ENCODE measurements at places on chromosomes 1 and 21.

- no peak for DNase-seq
Observed at GRCh38 chr1:156801409-156802121, 15.1 kb downstream of the SH2D2A start.

GRCh38 chr1:165562571-165562970 is 18.8 kb downstream of the LRRC52 start:
- DNase-seq = no peak

GRCh38 chr1:162206300-162206699 is 136.8 kb downstream of the NOS1AP start:
- no peak for DNase-seq

DNA sequence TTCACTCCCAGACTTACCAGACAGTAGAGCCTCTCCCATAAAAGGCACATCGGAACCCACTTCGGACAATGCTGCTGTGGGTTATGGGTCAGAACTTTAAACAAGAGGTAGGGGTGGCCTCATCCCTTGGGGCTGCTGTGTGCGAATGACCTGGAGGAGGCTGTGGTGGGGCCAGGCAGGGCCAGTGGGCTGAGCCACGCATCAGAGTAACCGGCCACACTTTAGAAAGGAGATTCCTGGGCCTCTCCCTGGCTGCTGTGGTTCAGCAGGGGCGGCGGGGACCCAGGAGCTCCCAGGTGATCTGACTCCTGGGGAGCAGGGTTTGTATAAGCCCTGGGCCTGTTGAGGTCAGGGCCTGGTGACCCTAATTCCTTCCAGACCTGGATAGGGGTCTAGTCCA is 110.2 kb upstream of the C1orf174 start:
- no peak for DNase-seq

DNA sequence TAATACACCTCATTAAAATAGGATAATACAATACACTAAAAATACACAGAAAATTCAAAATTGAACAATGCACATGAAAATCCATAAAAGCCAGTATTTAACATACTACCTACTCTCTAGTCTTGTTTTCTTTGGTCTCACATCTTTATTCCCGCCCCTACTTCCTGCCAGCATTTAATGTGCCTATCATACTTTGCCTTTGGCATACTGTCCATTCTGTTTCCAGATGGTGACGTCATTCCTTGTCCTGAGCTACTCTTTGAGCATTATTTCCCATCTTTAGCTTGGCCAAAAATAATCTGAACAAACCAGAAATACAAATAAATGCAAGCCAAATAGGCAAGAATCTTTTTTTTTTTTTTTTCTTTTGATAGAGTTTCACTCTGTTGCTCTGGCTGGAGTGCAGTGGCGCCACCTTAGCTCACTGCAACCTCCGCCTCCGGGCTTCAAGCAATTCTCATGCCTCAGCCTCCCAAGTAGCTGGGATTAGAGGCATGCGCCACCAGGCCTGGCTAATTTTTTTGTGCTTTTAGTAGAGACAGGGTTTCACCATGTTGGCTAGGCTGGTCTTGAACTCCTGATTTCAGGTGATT is 4.4 kb downstream of the HFM1 start:
- no peak for DNase-seq

GRCh38 chr1:221429264-221429663 is 312.6 kb downstream of the DUSP10 start:
- no peak for DNase-seq

DNA sequence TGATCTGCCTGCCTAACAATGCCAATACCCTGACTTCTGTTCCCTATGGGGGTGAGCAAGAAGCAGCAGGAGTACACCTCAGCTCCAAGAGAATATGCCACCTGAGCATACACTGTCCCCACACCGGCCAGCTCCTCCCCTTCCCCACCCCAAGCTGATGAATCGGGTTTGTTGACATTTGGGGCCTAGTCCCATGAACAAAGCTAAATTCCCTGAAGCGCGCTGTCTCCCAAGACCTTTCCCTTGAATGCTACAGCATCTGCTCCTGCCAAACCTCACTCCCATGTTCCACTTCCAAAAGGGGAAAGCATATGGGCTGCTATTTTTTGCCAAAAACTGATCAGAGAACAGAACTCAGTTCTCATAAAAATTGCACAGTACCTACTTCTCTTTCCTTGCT is 220.4 kb upstream of the CAMK1G start:
- no peak for DNase-seq

GRCh38 chr1:41734201-41734970 is 184.3 kb downstream of the HIVEP3 start:
- DNase-seq = no peak

DNA sequence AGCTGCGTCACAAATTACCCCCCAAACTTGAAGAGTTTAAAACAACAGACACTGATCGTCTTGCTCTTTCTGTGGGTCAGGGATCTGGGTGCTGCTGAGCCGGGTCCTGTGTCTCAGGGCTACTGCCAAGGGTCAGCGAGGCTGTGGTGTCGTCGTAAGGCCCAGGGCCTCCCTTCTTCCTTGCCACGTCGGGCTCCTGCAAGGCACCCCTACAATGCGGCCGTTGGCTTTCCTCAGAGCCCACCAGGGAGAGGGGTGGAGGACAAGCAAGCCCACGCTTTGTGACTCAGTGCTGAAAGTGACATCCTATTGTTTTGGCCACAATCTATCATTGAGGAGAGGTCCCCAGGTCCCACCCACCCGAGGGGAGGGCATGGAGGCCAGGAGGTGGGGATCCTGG is 7.7 kb upstream of the FBLIM1 start:
- DNase-seq = no peak

DNA sequence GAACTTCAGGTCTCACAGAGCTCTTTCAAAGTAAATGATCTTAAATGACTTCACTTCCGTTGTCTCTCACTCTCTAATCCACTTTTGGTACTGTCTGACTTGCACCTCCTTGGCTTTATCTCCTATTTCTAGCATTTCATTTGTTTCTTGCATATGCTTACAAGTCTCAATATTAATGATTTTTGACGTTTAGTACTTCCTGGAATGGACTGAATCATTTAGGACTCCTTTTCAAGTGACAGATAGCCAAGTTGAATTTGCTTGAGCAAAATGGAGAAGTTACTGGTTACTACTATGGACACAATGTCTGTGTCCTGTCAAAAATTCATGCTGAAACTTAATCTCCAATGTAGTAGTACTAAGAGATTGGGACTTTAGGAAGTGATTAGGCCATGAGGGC is 7.0 kb upstream of the SGIP1 start:
- no peak for DNase-seq

DNA sequence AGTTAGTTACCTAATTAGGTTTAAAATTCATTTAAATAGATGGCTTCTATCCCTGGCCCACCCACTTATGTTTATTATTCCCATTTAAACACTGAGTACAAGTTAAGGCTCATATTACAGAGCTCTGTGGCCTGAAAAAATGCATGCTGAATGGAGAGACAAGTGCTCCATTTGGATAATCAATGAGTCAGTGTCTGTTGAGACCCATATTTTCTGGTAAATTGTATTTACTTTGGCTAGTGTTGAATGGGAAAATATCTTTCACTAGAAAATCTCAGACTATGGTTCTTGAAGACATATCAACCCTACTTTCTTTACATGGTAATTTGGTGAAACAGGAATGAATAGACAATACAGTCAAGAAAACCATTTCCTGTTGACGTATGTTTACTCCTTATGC is 356.0 kb downstream of the S1PR1 start:
- no peak for DNase-seq

GRCh38 chr1:34851431-34852105 is 8.0 kb downstream of the SMIM12 start:
- DNase-seq = no peak

DNA sequence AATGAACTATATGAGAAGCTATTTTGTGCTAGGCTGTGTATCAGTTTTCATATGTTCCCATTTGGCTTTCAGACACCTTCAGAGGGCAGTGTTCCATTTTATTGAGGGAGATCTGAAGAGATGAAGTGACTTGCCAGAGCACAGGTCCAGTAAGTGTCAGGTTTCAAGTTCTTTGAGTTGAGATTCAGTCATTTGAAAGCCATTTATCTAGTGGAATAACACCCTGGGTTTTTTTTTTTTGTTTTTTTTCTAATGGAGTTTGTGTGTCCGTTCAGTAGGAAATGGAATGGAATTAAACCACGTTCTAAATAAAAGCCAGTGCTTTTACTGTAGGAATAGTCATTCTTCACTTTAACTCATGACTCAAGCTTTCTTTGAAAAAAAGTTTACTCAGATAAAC is 652.9 kb upstream of the USP24 start:
- no peak for DNase-seq

DNA sequence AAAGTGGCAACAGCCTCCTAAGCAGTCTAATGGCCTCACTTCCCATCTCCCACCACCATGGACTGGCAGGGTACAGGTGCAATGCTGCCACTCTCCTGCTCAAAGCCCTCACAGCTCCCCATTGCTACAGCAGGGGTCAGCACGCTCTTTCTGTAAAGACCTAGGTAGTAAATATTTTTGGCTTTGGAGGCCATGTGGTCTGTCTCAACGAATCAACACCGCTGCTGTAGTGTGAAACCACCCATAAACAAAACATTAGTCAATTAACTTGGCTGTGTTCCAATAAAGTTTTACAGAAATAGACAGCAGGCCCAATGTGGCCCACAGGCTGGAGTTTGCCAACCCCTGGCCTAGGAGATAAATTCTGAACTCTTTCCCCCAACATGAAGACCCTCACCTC is 44.6 kb upstream of the TMEM125 start:
- no peak for DNase-seq

GRCh38 chr1:85319491-85319890 is 43.1 kb upstream of the BCL10 start:
- no peak for DNase-seq

DNA sequence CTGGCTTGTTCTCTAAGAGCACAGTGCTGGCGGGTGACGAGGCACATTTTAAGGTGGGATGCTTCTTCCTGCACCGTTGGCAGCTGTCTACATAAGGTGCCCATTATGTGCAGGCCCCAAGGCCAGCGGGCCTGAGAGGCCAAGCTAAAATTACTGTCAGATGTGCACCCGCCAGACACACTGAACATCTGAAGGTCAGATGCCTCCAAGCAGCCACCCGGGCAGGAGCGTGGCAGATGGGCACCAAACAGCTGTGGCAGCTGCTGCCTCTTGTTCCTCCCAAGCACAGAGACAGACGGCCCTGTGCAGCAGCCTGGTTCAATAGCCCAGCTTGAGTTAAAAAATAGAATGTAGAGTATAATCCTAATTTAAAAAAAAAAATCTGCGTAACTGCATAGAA is 211.9 kb upstream of the EDN2 start:
- DNase-seq = no peak

- no peak for DNase-seq
Observed at GRCh38 chr1:192170196-192170984, 12.1 kb downstream of the RGS18 start.

DNA sequence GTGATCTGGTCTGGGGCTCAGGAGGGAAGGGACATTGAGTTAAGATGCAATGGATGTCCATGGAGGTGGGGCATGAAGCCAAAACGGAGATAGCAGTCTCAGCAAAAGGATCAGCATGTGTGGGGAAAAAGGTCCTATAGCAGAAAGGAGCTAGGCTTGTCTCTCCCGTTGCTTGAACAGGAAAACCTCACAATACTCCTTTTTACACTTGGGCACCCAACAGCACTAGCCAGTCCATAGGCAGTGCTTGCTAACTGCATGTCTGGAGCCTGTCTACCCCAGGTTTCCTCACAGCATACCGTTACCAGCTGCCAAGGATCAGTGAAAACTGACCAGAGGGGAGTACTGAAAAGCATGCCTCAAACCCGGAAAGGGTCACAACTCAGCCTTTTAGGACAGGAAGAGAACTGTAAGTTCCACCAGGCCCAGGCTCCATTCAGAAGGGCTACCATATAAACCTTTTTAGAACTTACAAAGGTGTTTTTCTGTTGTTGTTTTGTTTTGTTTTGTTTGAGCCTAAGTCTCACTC is 78.6 kb downstream of the JAK1 start:
- no peak for DNase-seq

GRCh38 chr1:9588551-9589143 is at the start of gene TMEM201:
Gene TMEM201, plus strand, starts transcription at chr1:9588911. Its CDS starts 20 bp downstream, at chr1:9588931.
- DNase-seq = peak; percentile 95

DNA sequence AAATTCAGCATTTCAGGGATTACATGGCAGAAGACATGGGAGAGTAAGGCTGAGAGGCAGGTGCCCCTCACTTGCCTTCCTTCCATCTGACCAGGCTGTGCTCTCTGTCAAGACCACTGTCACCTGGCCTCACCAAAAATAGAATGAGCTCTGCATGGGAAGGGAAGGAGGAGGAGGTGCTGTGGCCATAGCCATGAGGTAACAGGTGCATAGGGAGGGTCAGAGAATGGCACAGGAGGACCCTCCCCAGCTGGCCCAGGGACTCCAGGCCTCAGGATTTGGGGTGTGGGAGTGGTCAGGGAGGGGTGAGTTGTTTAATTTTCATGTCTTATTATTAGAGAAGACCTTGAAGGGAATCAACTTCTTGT is 192.3 kb downstream of the FCRL5 start:
- no peak for DNase-seq

- no peak for DNase-seq
Observed at GRCh38 chr1:214178102-214178501, 102.9 kb upstream of the SMYD2 start.

- DNase-seq = no peak
Observed at GRCh38 chr21:23401278-23401677, 2206.0 kb downstream of the MRPL39 start.

- DNase-seq = no peak
Observed at GRCh38 chr1:99738858-99739465, 27.5 kb downstream of the FRRS1 start.

- DNase-seq = no peak
Observed at GRCh38 chr1:106278716-106279115, 777.8 kb upstream of the PRMT6 start.

DNA sequence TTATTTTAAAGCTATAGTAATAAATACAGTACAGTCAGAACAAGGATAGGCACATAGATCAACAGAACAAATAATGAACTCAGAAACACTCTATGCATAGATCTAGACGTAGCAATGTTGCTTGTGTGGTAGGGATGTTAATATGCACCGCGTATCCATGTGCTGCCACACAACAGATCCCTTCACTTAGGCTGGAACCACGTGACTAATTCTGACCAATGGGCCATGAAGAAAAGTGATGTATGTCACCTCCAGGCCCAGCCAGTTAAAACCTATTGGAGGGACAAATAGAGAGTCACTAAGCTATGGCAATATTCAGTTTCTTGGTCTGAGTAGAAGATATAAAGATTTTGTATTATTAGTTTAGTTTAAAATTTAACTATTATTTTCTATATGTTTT is 91.4 kb downstream of the ADAMTS1 start:
- DNase-seq = no peak

GRCh38 chr1:48499211-48499735 is 27.3 kb upstream of the SPATA6 start:
- DNase-seq = no peak

Data from liver (tissue), 10 donors.